ENCODE measurements at places on chromosomes 5 and 9.
A peak's percentile ranks its signal among the peaks of the same experiment; 100 is the strongest.

DNA sequence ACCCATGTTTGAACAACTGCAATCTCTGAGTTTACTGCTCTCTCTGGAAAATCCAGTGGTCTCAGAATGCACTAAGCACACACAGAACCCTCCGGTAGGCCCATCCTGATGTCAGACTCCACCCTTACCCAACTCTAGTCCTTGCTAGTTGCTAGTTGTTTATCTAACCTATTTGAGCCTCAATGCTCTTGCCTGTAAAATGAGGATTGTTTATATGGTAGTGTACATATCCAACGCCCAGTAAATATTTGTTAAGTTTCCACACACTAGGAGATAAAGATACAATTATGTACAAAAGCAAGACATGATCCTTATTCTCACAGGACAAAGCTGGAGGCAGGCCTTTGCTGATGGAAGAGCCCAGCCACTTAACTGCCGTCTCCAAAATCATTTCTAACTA, 192.2 kb downstream of the SPOCK1 start:
- DNase-seq = no peak

- DNase-seq = no peak
Measured at GRCh38 chr5:137462265-137462590, 36.9 kb downstream of the SPOCK1 start.

DNA sequence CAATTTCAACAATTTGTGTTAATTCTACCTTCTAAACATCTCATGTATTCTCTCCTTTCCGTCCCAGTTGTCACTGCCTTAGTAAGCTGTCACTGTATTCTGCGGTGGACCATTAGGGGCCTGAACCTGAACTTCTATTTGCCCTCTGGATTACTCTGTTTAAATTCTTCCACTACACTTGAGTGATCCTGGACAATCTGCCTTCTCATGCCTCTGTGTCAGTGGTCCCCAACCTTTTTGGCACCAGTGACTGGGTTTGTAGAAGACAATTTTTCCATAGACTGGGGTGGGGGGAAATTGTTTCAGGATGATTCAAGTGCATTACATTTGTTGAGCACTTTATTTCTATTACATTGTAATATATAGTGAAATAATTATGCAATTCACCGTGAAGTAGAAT, 1157.6 kb upstream of the SEMA6A start:
- DNase-seq = no peak

DNA sequence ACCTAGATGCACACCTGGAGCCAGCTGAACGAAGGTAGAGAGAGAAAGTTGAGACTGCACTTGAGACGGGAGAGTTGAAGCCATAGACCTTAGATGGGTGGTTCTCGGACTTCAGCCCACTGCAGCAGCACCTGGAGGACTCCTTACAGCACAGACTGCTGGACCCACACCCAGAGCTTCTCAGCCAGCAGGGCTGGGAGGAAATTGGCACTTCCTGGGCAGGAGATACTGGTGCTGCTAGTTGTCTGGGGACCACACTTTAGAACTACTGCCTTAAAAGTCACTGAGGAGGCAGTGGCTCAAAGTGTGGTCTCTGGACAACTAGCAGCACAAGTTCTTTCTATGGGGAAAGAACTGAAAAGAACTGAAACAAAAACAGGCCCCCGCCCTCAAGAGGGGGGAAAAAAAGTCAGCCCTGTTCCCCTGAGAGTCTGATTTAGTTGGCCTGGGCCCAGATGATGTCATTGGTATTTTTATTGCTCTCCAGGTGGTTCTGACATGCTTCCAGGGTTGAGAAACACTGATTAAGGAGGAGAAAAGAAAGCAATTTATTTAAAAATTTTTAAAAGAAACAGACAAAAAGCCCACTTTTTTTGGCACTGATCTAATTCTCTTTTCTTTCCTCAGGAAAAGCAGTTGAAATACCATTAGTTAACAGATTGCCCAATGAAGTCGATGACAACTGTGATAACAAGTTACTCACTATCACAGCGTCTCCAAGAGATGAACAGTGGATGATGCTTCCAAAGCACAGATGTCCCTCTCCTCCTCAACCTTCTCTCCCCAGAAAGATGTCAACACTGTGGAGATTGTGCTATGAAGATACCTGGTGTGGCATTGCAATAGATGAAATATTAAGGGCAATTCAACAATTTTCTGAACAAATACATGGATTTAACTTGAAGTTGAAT, 73.6 kb upstream of the ADAMTS16 start:
- DNase-seq = no peak

GRCh38 chr9:36461323-36461722, 61.3 kb upstream of the RNF38 start:
- DNase-seq = no peak

DNA sequence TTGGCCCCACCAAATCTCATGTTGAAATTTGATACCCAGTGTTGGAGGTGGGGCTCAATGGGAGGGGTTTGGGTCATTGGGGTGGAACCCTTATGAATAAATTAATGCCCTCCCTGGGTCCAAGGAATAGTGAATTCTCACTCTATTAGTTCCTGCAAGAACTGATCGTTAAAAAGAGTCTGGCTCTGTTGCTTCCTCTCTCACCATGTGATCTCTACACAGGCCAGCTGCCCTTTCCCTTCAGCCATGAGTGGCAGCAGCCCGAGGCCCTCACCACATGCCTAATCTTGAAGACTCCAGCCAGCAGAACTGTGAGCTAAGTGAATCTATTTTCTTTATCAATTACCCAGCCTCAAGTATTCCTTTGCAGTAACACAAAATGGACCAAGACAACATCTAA, 106.0 kb downstream of the CAAP1 start:
- no peak for DNase-seq

DNA sequence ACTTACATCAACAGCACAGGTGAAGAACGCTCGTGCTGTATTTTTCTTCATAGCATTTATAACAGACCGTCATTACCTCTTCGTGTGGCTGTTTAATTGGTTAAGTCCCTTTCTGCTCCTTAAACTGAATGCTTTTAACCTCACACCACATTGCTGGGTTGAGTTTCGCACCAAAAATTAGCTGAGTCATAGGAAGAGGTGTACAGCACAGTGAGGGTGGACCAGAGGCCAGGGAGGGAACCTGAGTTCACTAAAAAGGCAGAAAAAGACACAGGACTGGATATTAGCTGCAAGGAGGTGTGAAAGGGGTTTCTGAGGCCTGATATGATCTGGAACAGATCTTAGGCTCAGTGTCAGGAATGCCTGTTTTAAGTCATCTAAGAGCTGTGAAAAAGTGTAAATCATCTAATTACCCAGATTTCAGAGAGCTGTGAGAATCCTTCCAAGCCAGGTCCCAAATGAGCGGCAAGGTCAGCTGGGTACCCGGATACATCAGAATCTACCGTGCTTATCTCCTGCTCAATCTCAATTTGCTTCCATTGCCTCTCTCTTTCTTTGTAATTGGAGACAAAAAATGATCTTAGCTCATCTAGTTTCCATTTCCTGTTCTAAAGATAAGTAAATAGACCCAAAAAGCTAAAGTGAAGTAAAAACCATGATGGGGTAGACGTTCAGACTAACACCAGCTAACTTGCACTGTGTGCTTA, 7.1 kb upstream of the CFAP90 start:
- DNase-seq = no peak

GRCh38 chr9:104506565-104506964, 2.5 kb downstream of the OR13F1 start:
- no peak for DNase-seq

DNA sequence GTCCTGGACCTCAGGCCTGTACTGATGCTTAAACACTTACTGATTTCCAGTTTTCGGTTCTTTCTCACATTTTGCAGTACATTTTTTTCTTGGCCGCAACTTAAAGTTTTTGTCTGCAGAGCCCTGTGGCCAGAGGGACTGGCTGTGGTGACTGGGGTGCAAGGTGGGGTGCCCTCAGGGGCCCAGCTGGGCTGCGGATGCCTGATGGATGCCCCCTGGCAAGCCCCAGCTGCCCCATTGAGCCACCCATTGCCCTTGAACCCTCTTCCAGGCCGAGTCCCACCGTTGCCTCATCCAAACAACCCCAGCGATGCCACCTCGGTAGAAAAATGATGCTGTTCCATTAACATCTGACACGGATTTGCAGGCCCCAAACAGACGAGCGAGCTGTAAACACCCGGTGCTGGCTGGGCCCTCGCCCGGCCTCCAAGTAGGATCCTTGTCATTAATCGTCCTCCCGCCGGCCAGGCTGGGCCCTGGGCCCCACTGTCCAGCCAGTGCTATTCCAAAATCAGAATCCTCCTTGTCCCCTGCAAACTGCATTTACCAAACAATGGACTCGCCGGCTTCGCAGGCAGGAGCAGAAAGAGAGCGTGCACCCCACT, 107.9 kb downstream of the PHF2 start:
- peak; percentile 7 for DNase-seq

GRCh38 chr5:126414874-126415502, 8.2 kb upstream of the GRAMD2B start:
- DNase-seq = no peak

DNA sequence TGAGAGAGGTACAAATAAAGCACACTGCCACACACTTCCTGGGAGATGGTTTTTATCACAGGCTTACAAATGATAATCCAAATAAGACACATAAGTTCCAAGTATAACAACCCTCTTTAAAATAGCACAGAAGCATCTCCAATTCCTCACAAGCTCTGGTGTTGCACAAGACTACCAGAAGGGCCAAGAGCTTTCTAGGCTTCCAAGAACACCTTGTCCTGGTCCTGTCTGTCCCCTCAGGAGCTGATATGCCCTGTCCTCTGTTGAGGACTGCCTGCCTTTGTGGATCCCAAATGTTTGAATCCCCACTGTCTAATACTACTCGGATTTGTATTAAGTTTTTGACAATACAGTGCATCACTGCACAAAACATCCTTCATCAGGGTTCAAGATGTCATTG, 110.1 kb downstream of the SPOCK1 start:
- no peak for DNase-seq

GRCh38 chr5:43859309-43859708, 256.3 kb downstream of the NNT start:
- no peak for DNase-seq

- DNase-seq = no peak
Measured at GRCh38 chr9:124783830-124784229, 6.9 kb downstream of the OLFML2A start.

DNA sequence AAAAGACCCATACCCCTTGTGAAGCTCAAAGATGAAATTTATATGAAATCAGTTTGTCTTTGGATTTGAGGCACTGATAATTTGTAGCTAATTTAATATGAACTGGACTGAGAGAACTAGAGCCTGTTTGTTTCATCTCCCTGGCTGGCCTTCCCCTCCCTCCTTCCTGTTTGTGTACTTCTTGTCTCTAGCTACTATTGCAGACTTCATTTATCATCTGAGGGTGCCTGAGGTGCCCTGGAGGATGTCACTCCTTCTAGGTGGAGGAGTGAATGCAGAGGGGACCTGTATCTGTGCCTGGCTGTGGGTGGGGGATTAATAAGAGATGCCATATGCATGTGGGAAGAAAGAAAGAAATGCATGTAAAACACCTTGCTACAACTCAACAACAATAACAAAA, 22.2 kb upstream of the GNPDA1 start:
- DNase-seq = no peak

- no peak for DNase-seq
Measured at GRCh38 chr9:116592970-116593369, 94.1 kb upstream of the TRIM32 start.

DNA sequence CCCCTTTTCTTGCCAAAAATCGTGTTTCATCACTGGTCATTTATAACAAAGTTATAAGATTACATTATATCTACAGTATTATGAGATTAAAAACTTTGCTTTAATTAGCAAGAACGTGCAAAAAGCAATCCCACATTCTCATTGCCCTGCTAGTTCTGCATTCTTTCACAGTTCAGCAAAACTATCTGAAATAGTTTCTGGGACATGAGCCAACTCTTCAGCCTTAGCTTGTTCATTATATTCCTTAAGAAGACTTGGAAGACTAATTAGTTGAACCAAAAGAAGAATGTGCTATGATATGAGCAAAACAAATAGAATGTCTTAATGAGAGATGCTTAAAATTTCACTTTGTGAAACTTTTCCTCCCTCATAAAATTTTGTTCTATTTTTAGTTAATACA, 76.7 kb downstream of the ITGA1 start:
- DNase-seq = no peak

GRCh38 chr5:38258319-38259061, at the start of gene EGFLAM:
Gene EGFLAM, plus strand, starts transcription at chr5:38258559. Its CDS starts 196 bp downstream, at chr5:38258755.
- peak; percentile 35 for DNase-seq

- no peak for DNase-seq
Measured at GRCh38 chr5:81195335-81195929, 37.7 kb upstream of the CKMT2 start.

DNA sequence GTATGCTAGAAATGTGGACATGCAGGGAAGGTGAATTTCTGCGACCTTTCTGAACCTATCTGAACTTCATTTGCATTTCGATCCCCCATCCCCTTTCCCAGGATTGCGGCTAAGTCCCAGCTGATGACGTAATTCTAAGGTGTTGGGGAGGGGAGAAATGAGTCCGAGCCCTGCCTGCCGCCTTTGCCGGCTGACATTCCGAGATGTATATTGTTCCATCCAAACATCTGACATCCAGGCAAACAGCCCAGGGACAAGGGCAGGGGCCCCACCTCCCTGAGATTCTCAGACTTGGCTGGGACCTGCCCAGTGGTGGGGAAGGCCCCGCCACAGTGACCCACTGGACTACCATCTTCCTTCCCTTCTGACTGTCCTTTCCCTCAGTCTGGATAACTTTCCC, 494.6 kb downstream of the ENC1 start:
- DNase-seq = no peak

DNA sequence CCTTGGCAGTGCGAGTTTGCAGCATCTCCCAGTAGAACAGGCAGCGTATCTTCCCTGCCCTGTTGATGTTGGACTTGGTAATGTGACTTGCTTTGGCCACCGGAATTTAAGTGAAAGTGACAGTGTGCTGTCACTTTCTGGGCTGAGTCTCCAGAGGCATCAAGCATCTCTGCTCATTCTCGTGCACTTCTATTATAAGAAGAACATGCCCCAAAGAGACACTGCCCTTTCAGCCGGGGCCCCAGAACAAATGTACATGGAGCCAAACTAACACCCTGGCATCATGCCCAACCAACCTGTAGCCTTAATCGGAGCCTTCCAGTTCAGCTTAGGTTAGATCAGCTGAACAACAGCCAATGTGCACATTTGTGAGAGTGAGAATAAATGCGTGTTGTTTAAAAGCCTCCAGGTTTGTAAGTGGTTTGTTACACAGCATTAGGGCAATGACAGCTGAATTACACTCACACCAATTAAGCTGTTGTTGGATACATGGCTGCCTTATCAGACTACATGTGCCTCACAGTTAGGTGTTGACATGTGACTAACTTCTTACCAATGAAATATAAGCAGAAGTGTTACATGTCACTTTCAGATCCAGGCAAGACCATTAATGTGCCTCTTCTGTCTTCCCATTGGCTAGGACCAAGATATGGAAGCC, 22.1 kb upstream of the FRMD3 start:
- DNase-seq = no peak

DNA sequence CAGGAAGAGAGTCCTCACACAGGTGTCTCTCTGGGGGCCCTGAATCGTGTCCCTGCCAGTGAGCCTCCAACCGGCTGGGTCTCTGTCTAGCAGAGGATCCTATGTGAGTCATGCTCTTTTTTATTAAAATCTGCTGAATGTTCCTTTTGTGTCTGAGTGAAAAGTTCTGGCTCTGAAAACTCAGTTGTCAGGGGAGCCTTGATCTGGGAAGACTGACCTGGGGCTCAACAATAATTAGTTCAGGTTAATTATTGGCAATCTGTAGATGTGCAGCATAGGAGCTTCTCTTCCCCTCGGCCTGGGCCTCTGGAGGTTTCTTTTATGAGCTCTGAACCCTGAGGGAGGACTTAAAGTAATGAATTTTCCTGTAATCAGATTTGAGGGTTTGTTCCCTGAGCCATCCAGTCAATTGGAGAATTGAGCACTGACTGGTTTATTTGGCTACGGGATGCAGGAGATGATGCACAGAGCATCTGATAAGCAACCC, 45.2 kb downstream of the ALG2 start:
- DNase-seq = no peak

GRCh38 chr5:103347716-103348423, 89.3 kb downstream of the MACIR start:
- no peak for DNase-seq
